ENCODE measurements at places on chromosomes 1 and 21. TPM values are rescaled to one million over a fixed set of nuclear protein-coding genes. Genes with fewer than 3 reads are reported as not detected.

Gene ALPL
- not detected for total RNA-seq

Gene LINGO4
- total RNA-seq = not detected

Gene FGR
- 353 TPM for total RNA-seq

Gene GJA4
- total RNA-seq = not detected

Gene LRRC8C
- 15.1 TPM for total RNA-seq

Gene RGS4
- not detected for total RNA-seq

Gene TNNI3K
- total RNA-seq = not detected

Gene OPTC
- total RNA-seq = not detected

Gene DCST2
- total RNA-seq = 0.92 TPM

Gene SMYD2
- 27.8 TPM for total RNA-seq

Gene DRAXIN
- total RNA-seq = 10.9 TPM

Gene OVAAL
- total RNA-seq = not detected

Gene CAMK2N1
- 1.6 TPM for total RNA-seq

Gene PROX1
- not detected for total RNA-seq

Gene S100A8
- 75.8 TPM for total RNA-seq

Gene ATAD3C
- total RNA-seq = 2.2 TPM

Gene DAB1
- total RNA-seq = 0.41 TPM

Gene VANGL2
- 0.08 TPM for total RNA-seq

Gene NPR1
- not detected for total RNA-seq

Gene DNAJC11
- 40.1 TPM for total RNA-seq

Gene ZZZ3
- 43.6 TPM for total RNA-seq

Gene FHAD1
- 1.9 TPM for total RNA-seq

Gene FCRL1
- total RNA-seq = 1.8 TPM

Gene OR2L8
- not detected for total RNA-seq

Gene CELA3B
- not detected for total RNA-seq

Gene RPE65
- total RNA-seq = not detected

Gene KRTAP13-2
- not detected for total RNA-seq

Gene OR6K3
- total RNA-seq = 1.7 TPM

Gene THEM4
- total RNA-seq = 16.2 TPM
